CD4-positive, alpha-beta T cell (primary cell): ENCODE measurements at places on chromosomes 13 and 19.

GRCh38 chr13:90103099-90103784 is 1244.2 kb upstream of the MIR17HG start:
- no peak for DNase-seq

DNA sequence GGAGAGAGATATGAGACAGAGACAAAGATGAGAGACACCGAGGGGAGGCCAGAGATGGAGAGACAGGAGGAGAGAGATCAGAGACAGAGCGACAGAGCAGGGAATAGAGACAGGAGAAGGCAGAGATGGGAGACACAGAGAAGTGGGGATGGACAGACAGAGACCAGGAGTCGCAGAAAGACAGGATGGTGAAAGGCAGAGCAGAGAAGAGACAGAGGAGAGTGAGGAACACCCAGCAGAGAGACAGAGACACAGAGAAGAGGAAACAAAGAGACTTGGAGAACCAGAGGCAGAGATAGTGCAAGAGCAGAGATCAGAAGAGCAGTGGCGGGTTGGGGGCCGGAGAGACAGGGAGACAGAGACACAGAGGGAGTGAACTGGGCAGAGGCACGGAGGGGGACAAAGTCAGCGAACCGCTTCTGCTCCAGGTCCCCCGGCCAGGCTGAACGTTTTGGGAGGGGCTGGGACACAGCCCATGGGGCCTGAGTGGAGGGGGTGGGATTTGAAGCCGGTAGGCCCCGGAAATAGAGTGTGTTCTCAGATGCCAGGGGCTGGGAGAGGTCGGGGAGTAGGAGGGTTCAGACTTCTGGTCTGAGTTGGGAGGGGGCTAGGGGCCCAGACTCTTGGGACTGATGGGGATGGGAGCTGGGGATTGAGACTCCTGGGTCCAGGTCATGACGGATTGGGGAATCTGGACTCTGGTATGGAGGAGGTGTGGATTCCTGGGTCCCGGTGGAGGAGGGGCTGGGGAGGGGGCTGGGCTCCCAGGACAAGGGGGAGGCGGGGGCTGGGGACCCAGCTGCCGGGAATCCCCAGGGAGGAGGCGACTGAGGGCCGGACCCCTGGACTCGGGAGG is 654 bp downstream of the ZNF579 start:
- no peak for DNase-seq

- no peak for DNase-seq
These were observed 5.6 kb upstream of the ADM5 start for GRCh38 chr19:49683814-49684250.

DNA sequence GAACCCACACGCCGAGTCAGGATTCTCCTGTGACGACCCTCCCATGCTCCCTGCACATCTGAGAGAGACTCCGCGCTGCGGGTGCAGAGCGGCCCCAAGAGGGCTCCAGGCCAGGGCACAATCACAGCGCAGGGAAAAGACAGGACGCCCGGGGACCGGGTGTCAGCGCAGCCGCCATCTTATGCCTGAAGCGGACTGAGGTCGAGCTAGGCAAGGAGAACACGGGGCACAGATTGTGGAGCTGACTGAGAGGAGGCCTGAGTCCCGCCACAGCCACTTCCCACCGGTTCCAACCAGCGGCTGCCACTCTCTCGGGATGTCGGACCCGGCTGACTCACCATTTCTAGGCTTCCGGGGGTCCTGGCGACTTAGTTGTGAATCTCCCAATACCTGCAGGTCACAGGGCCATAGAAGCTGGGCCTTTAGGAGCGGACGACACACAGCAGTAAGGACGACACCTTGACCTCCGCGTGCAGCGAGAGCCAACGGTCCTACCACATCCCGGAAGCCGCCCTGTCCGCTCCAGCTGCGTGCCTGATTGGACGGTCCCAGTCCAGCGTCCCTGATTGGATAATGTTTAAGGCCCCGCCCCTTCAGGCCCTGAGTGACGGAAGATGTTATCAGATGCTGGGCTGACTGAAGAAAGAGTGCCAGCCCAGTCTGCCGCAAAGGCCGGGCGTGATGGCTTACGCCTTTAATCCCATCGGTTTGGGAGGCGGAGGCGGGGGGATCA is at the start of gene ZNF728:
ZNF728 (minus strand) TSS at position 487 of the 733 bp plus-strand sequence; CDS start at position 341, 146 bp downstream.
- DNase-seq, result no peak

DNA sequence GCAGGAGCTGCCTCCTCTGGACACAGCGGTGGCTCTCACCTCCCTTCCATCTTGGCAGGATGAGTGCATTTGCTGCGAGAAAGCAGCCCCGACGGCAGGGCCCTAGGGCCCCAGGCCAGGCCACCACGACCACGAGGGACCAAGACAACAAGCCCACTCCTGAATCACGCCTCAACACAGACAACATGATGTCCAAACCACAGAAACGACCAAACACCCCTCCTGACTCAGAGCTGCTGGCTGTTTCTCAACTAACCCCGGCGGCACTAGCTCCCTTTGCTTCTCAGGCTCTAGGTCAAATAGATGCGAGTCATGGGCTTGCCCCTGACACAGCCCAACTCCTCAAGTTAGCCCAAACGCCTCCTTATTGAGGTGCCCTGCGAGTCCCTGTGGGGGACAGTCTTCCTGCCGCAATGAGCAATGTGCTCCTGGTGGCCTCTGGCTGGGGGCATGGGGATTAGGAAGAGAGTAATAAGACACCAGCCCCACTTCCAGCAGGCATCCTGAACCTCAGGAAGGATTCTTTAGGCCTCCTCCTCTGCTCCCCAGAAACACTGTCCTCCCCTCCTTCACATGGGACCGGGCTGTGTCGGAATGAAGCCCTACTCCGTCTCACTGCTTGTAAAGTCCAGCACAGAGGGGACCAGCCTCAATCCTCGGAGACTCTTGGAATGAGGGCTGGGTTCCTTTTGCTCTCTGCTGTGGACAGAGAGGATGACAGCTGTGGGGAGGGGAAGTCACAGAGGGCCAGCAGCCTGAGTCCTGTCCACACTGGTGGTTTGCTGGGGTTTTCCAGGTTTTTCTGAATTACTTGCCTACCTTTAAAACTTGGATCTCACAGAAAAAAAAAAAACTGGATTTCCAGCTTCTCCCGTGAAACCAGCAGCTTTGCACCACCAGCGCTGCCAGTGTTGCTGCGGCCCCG is 6.9 kb upstream of the ATF5 start:
- DNase-seq, result no peak

- no peak for DNase-seq
These were observed 7.0 kb downstream of the HIF3A start for GRCh38 chr19:46303691-46304397.

- DNase-seq, result no peak
These were observed 37.1 kb upstream of the XPO4 start for GRCh38 chr13:20939662-20940061.

GRCh38 chr13:74889321-74889720 is 592.6 kb downstream of the TBC1D4 start:
- no peak for DNase-seq

DNA sequence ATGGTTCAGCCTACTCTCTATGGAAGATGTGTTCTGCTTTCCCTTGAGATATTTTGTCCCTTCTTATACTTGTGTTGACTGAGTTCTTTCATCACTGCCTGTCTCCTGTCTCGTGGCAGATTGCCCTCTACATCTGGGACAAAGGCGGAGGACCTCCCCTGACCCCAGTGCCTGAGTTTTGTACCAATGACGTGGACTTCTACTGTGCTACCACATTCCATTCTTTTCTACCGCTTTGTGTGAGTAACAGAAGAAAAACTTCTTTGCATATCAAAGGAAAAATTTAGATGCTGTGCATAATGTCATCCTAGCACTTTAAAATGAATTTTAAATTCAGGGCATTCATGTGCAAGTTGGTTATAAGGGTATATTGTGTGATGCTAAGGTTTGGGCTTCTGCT is 74.6 kb downstream of the B3GLCT start:
- no peak for DNase-seq

GRCh38 chr13:113546571-113547237 is 37.8 kb upstream of the TFDP1 start:
- no peak for DNase-seq

DNA sequence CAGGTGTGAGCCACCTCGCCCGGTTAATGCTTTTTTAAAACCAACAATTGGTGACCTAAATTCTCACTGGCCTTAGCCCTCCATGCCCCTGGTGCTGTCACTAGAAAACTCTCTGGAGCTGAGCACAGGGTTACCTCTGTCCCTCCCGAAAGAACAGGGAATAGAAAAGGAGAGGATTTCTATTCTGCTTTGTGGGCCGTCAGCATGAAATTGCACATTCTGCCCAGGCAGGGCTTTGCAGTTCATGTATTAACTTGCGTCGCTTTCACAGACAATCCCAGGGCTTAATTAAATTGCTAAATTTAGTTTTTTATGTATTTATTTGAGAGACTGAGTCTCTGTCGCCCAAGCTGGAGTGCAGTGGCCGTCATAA is 583 bp upstream of the ZNF480 start:
- no peak for DNase-seq

GRCh38 chr19:1814833-1815604 is 2.9 kb upstream of the ATP8B3 start:
- no peak for DNase-seq

DNA sequence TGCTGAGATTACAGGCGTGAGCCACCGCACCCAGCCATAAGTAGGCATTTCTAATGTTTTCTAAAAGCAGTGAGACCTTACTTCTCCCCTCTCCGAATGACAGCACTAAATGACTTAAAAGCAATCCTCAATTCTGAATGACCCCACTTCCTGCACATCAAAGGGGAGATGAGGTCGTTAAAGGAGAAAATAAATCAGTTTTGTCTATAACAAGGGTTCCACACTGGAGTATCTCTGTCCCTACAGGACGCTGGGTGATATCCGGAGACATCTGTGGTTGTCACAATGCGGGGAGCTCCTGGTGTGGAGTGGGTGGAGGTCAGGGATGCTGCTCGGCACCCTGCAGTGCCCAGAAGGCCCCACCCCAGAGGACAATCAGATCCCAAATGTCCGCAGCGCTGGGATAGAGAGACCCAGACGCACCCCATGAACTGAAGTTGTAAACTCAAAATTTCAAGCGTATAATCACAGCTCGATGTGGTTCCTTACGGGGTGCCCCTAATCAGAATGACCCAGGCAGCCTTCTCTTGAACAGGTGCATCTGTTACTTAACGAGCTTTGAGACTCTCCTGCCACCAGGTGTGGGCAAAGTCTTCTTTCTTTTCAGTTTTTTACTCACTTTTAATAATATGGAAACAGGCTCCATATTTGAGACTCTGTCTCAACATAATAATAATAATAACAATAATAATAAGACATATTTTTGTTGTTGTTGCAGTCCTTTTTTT is 2.9 kb downstream of the GNG7 start:
- no peak for DNase-seq

DNA sequence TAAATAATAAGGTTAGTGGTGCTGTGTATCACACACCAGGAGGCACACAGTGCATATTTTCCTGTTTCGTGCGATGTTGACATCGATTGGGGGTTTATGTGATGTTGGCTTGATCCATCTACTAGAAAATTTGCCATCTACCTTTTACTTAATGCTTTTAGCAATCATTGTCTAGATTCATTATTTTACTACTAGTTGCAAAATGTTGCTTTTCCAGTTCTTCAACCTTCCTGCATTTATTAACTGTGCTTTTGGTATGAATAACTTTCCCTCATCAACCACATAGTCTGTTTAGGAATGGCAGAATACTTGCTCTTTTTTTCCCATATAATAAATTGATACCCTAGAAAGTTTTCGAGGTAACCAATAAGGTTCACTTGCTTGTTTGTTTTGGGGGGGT is 17.5 kb downstream of the C13orf42 start:
- no peak for DNase-seq

- no peak for DNase-seq
These were observed 1191.0 kb downstream of the SLITRK5 start for GRCh38 chr13:88862095-88862620.
